Activated naive CD4-positive, alpha-beta T cell treated with Interleukin-2 at 50 U/mL for 16 hours (primary cell): ENCODE measurements at places on chromosomes 12 and 14.

- DNase-seq, result no peak
These were observed 379.8 kb downstream of the FUT8 start for GRCh38 chr14:65792208-65792905.

DNA sequence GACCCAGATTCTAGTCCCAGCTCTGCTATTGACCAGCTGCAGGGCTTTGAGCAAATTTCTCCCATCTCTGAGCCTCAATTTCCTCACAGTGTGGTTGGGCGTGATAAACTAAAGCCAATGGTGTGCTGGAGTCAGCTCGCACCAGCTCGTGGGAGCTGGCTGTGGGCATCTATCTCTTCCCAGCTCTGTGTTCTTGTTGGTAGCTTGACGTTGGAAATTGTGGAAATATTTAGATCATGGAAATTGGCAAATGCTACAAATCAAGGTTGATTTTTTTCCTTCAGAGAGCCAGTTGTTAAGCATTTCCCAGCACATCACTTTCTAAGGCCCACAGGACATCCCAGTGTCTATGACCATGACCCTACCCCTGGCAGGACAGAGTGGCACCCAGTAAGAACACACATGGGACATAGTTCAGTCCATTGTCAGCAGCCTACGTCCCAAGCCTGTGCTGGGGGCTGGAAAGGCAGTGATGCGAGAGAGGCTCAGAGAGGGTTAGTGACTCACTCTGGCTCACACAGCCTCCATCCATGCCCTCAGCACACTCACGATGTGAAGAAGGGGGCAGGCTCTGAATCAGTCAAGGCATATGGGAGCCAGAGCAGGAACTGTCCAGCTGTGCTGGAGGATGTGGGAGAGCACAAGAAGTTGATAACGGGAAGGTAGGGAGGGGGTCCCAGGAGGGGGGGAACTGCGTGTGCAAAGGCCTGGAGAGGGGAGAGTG lies 77.6 kb downstream of the LGMN start:
- no peak for DNase-seq

DNA sequence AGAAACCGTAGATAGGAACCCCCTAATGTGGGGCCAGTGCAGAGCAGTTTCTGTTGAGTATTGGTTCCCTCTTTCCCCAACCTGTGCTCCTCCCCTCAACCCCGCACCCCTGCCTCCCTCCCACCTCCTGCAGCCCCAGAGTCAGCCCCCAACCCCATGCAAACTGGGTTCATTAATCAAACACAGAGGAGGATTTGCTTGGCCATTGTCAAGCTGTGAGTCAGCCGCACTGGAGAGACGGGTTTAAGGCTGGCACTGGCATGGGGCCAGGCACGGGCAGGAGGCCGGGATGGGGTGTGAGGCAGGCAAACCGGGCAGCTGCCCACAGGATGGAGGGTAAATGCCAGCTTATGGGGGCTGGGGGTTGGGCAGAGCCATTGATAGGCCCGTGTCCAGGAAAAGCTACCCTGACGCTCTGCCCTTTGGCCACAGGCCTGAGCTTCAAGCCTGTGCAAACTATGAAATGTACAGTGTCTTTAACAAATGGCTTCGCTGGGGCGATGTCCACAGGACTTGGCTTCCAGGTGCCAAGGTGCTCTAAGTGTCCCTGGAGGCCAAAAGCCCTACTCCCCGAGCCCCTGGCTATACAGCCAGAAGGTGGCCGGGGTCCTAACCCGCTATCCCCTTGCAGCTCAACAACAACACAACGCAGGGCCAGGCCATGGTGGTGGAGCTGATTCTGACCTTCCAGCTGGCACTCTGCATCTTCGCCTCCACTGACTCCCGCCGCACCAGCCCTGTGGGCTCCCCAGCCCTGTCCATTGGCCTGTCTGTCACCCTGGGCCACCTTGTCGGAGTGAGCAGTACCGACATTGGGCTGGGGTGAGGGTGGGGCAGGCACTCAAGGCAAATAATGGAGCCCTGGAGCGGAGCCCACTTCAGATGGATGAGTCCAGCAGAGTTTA lies 1.4 kb downstream of the AQP5 start:
- DNase-seq, result no peak

DNA sequence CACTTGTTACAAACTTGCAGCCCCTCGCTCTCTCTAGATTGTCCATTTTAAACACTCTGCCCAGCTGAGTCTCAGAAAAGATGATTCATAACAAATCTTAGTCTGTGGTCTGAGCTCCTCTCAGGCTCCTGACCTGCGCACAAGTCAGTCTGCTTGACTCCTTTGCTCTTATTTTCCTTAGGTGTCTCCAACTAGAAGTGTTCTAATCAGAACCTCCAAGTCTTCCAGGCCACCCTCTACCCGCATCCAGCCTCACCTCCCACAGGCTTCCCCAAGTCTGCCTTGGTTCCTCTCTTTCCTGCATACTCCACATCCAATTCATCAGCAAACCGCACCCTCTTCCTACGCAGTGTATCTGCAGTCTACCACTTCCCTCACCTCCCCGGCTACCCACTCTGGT lies 42.4 kb upstream of the BDKRB2 start:
- DNase-seq, result no peak

DNA sequence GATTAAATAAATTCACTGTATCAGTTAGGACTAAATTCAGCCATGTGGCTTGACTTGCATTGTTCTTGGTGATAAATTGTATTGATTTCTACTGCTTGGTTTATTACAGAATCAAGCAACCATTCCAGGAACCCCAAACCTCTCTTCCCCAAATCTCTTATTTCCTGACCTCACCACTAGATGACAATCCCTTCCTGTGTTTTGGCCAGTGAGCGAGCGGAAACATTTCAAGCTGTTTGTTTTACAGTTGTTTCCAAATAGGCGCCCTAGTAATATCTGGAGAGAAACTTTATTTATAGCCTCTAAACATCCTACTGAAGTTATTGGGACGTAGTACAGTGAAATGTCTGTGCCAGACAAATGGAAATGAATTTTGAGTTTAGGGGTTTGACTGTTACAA lies 161.1 kb downstream of the SNAPC1 start:
- DNase-seq, result no peak

DNA sequence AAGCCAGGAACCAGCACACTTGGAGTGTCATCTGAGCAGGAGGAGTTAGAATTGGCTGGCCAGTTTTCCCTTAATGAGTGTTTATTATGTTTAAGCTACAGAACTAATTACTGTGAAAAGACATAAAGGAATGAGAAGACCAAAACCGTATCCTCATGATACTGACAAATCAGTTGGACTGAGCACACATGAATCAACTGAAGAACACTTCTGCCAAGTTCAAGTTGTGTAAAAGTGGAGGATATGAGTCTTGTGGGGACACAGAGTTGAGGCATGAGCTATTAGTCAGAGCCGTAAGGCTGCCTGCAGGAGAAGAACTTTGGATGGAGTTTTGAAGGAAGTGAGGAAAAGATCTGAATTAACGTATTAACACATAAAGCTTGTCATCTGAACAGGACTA lies 43.1 kb downstream of the HMGA2 start:
- no peak for DNase-seq

GRCh38 chr12:91424506-91424905 lies 241.9 kb upstream of the DCN start:
- no peak for DNase-seq

DNA sequence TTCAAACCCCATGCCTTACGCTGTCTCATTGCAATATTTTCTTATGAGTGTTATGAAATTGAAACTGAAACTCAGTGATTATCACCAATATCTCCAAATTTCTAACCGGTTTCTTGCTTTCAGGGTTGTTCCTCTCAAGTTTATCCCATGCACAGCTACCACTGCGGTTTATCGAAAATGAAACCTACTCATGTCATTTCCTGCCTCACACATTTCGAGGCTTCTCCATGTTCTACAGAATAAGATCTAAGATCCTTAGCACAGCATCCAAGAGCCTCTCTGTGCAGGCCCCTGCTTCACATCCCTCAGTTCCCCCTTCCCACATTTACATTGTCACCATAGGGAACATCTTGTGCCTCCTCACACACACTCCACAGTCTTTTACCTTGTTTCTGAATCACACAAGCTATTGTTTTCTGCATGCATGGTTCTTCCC lies 45.5 kb upstream of the FAR2 start:
- peak; percentile 42 for DNase-seq

GRCh38 chr12:94525951-94526350 lies 66.3 kb upstream of the CEP83 start:
- DNase-seq, result no peak

GRCh38 chr12:89951050-89951693 lies 242.5 kb upstream of the ATP2B1 start:
- peak; percentile 10 for DNase-seq

DNA sequence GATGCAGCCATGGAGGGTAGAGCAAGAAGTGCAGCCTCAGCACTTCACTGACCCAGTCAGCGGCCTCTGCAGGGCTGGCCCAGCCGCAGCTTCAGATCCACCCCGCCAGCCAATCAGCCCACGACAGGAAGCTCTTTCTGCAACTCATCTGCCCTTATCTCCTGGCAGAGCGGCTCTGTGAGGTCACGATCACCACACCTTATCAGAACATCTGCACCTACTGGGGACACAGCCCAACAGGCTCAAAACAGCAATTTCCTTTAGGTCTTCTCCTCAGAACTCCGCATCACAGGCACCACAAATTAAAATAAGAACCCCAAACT lies 287.3 kb downstream of the BCL11B start:
- peak; percentile 70 for DNase-seq

- no peak for DNase-seq
These were observed at the start of gene NKX2-8 for GRCh38 chr14:36582011-36582873. NKX2-8 (minus strand) TSS chr14:36582614; CDS start chr14:36582389, 225 bp downstream.

- no peak for DNase-seq
These were observed 93.9 kb downstream of the DNAI7 start for GRCh38 chr12:25101092-25101445.

DNA sequence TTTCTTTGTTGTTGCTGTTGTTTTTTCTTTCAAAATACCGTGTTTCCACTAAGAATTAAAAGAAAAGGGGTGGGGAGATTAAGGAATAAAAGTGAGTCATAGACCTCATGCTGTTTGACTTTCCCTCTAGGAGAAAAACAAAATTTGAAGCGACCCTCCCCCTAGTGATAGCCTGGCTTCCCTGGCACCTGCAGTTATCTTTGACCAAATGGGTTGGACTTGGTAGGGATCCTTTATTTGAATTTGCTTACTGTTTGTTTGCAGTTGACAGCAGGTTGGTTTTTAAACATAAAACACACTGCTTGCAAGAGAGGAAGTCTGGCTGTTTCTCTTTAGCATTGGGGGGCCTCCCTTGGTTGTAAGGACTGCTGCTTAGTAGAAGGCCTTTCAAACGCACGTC lies 14.0 kb downstream of the OTX2 start:
- no peak for DNase-seq

DNA sequence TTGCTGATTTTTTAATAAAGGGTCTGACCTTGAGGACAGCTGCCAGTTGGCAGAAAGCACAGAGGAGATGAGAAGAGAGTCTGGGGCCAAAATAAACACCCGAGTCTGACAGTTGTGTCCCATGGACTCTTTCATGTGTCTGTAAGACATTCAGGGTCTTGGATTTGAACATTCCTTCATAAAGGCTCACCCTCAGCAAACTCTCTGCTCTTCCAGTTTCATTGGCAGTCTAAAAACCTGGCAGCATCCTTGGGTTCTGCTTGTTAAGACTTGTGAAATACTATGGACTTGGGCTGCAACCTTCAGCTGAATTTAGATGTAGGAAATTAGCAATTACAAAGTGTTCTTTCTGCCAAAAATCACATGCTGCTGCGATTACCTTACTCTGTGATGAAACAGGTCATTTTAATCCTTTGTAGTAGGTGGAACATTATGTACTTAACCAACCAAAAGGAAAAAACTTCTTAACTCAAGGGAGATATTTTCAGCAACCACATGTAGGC lies 32.0 kb upstream of the LMNTD1 start:
- no peak for DNase-seq

- no peak for DNase-seq
These were observed 190.6 kb downstream of the EMP1 start for GRCh38 chr12:13387101-13387500.

GRCh38 chr12:13591488-13591887 lies 389.9 kb downstream of the GRIN2B start:
- no peak for DNase-seq

- peak; percentile 83 for DNase-seq
These were observed 6.3 kb upstream of the ITGB7 start for GRCh38 chr12:53213348-53213747.

DNA sequence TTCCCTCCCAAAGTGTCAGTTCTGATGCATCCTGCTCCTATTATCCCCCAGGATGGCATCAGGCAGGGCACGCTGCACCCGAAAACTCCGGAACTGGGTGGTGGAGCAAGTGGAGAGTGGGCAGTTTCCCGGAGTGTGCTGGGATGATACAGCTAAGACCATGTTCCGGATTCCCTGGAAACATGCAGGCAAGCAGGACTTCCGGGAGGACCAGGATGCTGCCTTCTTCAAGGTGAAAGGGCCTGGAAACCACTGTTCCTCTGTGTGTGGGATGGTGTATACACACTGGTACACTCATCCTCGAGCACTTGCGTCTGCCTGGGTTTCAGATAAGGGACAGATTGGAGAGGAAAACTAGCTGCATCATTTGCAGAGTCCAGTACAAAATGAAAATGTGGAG lies 1.0 kb downstream of the IRF9 start:
- peak; percentile 40 for DNase-seq

- no peak for DNase-seq
These were observed 123.6 kb downstream of the SMOC1 start for GRCh38 chr14:70002589-70003346.

- DNase-seq, result no peak
These were observed 286.2 kb downstream of the CACNA1C start for GRCh38 chr12:2338991-2339431.

- no peak for DNase-seq
These were observed 33.9 kb downstream of the MIA2 start for GRCh38 chr14:39267608-39268005.
